T-helper 9 cell (primary cell): ENCODE measurements at places on chromosomes 1 and 21.

- DNase-seq: no peak
Measured at GRCh38 chr1:94831641-94832040, 11.5 kb downstream of the SLC44A3 start.

- DNase-seq: no peak
Measured at GRCh38 chr21:15301014-15301413, 236.2 kb upstream of the NRIP1 start.

- no peak for DNase-seq
Measured at GRCh38 chr1:46654012-46654411, 14.2 kb downstream of the ATPAF1 start.

DNA sequence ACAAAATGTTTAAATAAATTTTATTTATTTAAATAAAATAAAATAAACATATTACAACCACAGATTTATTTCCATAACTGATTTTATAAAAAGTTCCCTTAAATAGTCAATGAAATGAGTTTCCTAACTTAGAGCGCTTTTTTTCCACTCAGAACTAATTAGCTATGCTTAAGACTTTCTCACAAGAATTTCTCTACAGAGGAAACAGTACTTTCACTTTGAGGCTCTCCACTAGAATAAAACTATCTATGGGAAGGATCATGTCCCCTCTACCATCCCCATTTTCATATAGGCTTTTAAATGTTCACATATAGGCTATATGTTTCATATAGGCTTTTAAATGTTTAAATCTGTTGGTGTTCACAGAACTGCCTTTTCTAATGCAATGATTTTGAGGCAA, 40.0 kb upstream of the DPH5 start:
- no peak for DNase-seq

- DNase-seq: no peak
Measured at GRCh38 chr1:46248122-46248920, 758 bp downstream of the RAD54L start.

GRCh38 chr1:243563732-243564131, 286.3 kb downstream of the AKT3 start:
- no peak for DNase-seq

- no peak for DNase-seq
Measured at GRCh38 chr1:240314845-240315801, 223.4 kb downstream of the FMN2 start.

DNA sequence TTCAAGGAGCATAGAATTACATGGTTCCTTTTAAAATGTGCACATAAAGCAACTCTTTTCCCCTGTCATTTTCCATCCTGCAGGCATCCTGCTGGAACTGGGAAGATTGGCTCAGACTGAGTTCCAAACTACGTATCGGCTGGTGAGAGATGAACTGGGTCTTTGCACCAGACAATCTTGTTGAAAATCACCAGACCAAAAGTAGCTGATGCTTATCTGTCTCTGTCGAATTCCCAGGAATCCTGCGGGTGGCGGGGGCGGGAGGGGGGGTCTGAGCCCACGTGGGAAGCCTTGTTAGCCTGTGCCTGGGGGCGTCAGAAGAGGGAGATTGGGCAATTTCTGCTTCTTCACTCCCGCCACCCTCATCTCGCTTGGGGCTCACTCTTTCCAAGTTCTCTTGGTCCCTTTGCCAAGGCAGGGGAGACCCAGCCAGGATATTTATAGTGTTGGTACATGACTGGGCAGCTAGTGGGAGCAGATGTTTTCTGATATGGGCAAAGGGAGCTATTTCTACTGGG, 90.1 kb upstream of the SLC25A33 start:
- no peak for DNase-seq

DNA sequence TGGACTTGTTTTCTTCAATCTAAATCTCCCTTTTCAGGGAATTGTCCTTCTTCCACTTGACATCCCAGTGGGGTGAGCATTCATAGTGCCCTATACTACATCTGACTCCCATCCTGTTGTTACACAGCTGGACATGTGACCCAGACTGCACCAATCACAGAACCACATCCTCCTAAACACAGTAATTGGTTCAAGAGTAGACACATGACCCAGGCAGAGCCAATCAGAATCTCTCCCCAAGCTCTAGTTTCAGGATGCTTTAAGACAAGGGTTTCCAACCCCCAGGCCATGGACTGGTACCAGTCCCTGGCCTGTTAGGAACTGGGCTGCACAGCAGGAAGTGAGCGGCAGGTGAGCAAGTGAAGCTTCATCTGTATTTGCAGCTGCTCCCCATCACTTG, 5.6 kb upstream of the DDOST start:
- no peak for DNase-seq

DNA sequence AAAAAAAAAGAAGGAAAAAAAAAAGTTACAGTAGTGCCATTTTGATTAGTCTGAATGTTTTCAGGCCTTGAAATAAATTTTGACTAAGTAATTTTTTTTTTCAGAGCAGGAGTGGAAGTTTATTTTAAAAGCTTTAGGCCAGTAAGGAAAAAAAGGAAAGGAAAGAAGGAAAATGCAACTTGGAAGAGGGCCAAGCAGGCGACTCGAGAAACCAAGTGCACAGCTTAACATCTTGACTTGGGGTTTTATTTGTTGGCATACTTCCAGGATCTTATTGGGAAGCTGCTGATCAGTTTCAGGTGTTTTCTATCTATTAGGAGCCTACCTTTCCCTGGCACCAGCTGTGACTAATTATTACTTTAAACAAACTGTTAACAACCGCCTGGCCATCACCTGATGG, 41.7 kb downstream of the ATF3 start:
- DNase-seq: no peak

DNA sequence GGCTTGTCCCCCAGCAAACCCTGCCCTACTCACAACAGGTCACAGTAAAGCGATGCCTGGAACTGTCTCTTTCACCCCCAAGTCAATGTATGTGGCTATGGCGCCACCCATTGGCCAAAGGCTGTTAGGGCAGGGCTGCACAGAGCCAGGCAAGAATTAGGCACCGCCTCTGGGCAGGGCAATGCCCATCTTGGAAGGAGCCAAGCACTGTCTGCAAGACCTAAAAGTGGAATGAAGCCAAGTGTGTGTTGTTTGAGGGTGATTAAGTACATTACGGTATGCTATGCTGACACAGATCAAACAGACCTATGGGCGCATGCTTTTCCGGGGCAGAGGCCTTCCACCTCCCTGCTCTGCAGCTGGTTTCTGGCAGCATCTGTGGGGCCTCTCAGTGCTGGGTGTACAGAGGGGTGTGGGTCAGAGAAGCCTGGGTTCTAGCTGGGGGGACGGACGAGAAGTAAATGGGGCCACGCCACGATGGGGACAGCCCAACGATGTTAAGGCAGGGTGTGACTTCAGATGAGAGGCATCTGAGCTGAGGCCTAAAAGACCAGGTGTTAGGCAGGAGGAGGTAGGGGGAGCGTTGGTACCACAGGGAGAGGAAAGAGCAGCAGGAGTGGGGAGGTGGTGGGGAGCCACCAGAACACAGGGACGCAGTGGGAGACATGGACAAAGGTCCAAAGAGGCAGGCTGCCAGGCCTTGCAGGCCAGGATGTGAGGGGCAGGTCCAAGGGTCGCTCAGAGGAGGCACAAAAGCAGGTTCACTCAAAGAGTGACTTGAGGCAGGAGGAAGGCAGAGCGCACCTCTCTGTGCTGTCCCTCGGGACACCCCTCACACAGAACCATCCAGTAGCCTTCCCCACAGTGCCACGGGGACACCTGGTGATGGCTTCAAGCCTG, 49.8 kb downstream of the ACOT7 start:
- peak; percentile 40 for DNase-seq

DNA sequence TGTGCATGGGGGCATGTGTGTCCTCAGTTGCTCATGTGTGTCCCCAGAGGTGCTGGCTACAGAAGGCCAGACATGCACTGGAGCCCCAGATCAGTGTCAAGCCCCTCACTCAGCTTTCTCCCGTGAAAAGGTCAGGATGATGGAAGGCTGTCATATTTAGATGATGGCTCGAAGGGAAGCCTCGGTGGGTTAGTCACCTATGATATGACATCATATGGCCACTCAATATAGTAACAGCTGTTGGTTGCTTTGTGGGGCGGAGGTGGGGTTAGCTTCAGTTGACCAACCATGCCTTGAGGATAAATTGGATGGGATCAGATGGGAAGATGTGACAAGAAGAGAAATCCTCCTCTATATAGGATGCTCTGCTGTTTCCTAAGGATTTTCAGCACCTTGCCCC, 43.5 kb upstream of the ATF3 start:
- DNase-seq: no peak

GRCh38 chr1:157133426-157133825, 4.8 kb downstream of the ETV3 start:
- DNase-seq: no peak

DNA sequence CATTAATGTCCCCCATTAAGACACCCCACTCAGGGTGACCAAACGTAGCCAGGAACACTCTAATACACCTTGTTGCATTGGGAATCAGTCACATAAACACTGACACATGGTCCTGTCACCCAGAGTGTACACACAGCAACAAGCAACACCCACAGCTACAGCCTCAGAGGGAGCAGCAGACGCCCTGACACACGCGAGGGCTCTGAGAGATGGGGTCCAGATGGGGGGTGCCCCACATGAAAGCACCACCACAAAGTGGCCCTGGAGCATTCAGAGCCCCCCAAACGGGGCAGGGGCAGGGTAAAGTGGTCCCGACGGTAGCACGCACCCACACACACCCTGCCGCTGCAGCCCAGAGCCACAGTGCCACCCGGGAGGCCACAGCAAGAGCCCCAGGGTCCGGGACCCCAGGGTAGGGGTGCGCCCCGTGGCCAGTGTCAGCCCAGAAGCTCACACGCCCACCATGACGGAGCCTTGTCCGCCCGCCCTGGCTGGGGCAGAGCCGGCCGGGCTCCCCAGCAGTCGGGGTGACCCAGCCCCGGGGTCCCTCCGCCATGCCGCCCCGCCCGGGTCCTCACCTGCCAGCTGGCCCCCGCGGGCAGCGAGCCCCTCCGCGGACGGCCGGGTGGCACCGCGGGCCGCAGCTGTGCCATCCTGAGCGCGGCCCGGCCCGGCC, 47.3 kb downstream of the RAP1GAP start:
- DNase-seq: no peak

DNA sequence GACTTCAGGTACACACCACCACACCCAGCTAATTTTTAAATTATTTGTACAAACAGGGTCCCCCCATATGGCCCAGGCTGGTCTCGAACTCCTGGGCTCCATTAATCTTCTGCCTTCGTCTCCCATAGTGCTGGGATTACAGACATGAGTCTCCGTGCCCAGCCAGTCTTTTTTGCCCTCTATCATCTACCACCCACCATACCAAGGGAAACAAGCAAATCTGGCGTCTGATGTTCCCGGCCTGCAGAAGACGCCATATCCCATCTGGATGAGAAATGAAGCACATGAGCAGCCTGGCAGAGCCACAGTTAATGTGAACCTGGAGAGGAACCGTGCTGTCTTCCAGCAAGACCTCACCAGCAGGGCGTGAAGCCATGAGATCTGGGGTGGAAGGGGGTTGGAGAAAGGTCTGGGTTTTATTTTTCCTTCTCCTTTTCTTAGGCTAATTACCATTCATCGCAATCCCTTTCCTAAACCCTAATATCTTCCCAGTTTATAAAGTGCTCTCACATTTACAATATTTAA, 1.8 kb upstream of the PRELP start:
- DNase-seq: no peak

DNA sequence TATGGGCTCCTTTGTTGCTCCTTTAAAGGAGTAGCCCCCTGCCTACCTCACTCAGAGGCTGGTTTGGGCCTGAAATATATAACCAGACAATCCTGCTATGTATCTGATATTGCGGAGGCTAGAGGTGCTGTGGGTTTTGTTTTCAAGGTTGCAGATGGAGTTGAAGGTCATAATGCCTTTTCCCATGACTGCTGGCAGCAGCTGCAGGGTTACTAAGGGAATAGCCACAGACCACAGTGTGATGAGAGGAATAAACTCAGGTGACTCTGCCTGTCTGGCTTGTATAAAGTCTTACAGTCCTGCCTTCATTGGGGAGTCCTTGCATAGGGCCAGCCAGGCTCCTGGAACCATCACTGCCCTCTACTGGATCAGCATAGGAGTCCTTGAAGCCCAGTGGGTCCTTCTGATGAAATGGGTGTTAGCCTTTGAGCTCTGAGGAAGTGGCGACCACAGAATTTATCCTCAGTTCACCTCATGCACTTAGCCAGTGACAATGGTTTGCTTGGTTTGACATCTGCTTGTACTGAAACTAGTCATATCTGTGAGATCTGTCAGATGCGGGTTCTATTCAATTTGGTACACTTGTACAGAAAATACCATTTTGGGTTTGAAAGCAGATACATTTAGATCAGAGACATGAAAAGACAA, 174.4 kb upstream of the HMCN1 start:
- peak; percentile 3 for DNase-seq

GRCh38 chr1:109273570-109274288, 9.2 kb downstream of the PSRC1 start:
- no peak for DNase-seq

GRCh38 chr1:117045644-117046043, 14.5 kb upstream of the TTF2 start:
- DNase-seq: no peak

DNA sequence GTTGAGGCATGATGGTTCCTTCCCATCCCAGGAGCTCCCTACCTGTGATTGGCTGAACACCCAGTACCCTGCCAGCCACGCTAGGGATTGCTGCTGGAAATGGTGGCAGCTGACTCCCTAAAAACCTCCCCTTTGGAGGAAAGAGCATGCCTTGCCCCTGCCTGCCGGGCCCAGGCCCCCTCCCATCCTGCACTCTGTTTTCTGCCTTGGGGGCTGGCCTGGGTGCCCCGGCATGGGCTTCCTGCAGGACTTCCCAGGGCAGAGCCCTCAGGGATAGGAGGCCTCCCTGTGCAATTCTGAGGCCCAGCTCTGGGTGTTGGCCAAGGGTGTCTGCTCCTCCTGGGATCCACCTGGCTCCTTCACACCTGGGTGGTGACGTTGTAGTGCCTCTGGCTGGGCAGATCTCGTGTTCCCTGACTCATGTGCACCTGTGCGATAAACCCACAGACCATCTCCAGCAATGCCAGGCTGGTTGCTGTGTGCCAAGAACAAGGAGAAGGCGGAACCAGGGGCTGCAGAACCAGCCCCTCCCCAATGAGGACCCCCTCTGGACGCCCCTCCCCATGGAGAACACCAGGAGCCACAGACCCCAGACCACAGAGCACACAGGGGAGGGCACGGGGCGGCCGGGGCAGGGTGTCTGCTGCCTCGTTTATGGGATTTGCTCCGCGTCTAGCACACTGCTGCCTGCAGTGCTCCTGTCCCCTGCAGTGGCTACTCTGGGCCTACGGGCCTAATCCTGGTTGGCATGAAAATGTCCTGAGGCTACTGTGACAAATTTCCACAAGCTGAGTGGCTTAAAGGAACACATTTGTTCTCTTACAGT, 13.6 kb downstream of the CSTB start:
- no peak for DNase-seq

DNA sequence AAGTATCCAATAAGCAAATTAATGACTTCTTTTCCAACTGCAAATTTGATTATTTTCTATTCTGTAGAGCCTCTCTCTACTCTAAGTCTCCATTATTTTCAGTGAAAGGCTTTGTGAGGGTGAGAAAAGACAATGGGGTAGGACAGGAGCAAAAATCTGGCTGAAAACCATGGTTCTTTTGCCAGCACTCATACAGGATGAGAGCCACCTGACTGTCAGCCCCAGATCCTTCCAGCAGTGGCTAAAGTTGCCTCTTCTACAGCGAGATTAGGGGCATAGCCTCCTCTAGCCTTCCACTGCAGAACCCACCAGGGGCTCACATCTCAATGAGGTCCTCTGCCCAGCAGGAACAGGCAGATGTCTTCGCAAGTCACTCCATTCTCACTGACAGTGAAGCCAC, 23.7 kb downstream of the NMNAT2 start:
- no peak for DNase-seq
